ENCODE measurements at places on chromosomes 5 and 9. TPM values are rescaled to one million over a fixed set of nuclear protein-coding genes. Genes with fewer than 3 reads are reported as not detected.

CLIC3 gene
- total RNA-seq: 3.3 TPM

PCDHA4 gene
- 1.7 TPM for total RNA-seq

GARIN3 gene
- not detected for total RNA-seq

CPLANE1 gene
- total RNA-seq: 2.1 TPM

DOCK8 gene
- total RNA-seq: 0.72 TPM

OMD gene
- not detected for total RNA-seq

PIP5KL1 gene
- total RNA-seq: 1.1 TPM

ORM2 gene
- total RNA-seq: not detected

RIC1 gene
- 12.5 TPM for total RNA-seq

CDHR2 gene
- 0.02 TPM for total RNA-seq

DAB2IP gene
- total RNA-seq: 13.2 TPM

PCDHB10 gene
- 0.06 TPM for total RNA-seq

ZNF618 gene
- 10.5 TPM for total RNA-seq

PCDHAC1 gene
- 1.9 TPM for total RNA-seq

INSL4 gene
- 13.9 TPM for total RNA-seq

DMRT3 gene
- not detected for total RNA-seq

TJP2 gene
- 4.7 TPM for total RNA-seq

TAF11L2 gene
- not detected for total RNA-seq

ANKRD34B gene
- not detected for total RNA-seq

TMEM232 gene
- not detected for total RNA-seq

MSX2 gene
- total RNA-seq: 5.9 TPM

SRP19 gene
- 104 TPM for total RNA-seq

All from A549 treated with RU486 at 1 μM for 4 hours (cell line).